Hippocampal formation (tissue), 2 donors: ENCODE measurements at places on chromosomes 12 and 14.

GRCh38 chr12:39804898-39805297 lies 185.3 kb upstream of the ABCD2 start:
- DNase-seq, result no peak

DNA sequence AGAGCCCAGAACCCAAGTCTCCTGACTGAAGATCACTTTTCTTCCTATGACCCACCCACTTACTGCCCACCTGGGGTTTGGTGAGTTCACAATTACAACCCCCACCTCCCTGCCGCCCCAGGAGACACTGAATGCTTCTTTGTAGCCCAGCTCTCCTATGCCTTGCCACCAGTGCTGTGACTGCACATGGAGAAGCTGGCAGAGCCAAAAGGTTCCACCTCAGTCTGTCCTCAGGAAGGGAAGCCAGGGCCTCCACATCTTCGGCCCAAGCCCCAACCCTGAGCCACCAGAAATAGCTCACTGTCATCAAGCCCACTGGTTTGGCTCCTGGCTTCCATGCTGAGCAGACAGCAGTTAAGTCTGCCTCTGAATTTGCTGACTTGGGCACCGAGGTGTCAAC lies 25.6 kb downstream of the OTUB2 start:
- no peak for DNase-seq

DNA sequence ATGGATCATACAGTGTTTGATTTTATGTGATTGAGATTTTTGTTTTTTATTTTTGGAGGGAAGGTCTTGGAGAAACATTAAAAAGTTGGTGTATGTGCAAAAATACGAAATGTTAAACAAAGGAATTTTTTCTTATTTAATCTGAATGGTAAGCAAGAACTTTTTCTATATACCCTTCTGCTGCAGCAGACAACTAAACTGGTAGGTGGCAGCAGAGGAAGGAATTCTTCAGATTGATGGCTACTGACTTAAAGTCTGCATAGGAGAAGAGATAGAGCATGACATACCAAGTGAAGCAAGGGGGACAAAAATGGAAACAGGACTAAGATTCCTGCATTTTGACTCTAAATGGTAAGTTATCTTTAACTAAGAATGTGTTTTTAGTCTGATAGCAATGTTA lies 42.0 kb upstream of the A2ML1 start:
- DNase-seq, result no peak

GRCh38 chr14:72284176-72284575 lies 351.9 kb downstream of the RGS6 start:
- DNase-seq, result no peak

DNA sequence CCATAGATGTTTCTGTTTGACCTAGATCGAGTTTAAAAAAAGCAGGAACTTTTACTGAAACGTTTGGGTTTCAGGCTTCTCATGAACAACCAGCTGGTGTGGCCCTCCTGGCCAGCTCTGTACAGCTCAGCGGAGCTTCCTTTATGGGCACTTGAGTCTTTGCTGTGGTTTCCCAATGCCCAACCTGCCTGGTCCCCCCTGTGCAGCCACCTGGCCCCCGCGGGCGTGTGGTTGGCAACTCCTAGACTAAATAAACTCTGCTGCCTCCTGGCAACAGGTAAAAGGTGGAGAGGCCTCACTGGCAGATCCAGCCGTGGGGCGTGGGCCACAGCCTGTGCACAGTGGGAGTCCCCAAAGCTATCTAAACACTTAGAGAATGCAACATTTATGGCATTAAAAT lies 38.7 kb downstream of the ADGRD1 start:
- DNase-seq, result no peak

GRCh38 chr14:80381807-80382363 lies 170.6 kb upstream of the DIO2 start:
- DNase-seq, result no peak

GRCh38 chr12:132275110-132275531 lies 54.3 kb downstream of the GALNT9 start:
- no peak for DNase-seq

DNA sequence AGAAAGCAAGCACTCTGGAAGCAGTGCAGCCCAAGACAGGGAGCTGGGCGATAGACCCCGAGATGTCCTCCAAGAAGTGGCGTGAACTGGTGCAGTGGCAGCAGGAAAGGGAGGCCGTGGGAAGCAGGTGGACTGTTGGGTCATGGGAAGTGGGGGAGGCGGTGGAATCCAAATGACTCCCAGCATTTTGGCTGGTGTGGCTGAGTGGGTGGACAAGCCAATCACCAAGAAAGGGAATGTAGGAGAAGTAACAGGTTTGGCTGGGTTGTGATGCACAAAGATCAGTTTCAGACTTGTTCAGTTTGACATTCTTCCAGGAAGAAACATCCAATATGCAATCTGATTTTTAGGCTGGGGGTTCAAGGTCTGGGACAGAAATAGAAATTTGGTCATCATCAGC lies 46.0 kb upstream of the KTN1 start:
- no peak for DNase-seq

- DNase-seq, result no peak
Measured at GRCh38 chr12:109588461-109589239, 15.1 kb downstream of the MVK start.

DNA sequence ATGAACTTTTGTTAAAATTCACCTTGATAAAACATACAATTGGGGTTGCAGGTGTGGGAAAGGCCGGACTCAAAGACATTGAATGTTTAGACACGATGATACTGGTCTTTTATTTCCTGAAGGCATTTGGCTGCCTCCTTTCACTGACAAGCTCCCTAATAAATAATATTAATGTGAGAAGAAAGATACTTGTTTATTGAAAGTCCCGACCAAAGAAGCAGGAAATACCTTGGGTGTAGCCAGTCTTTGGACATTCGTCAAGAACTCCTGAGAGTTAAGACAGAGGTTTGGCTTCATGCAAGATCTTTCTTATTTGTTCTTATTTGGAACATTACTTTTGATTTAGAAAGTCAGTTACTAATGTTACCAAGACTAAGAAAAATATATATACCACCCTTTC lies 1133.8 kb upstream of the SEL1L start:
- no peak for DNase-seq

DNA sequence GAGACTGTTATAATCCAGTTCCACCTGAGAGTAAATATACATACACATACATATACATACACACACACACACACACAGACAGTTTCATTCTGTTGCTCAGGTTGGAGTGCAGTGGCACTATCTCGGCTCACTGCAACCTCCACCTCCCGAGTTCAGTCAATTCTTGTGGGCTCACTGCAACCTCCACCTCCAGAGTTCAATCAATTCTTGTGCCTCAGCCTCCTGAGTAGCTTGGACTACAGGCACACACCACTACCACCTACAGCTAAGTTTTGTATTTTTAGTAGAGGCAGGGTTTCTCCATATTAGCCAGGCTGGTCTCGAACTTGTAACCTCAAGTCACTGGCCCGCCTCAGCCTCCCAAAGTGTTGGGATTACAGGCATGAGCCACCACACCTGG lies 8.9 kb upstream of the PHLDA1 start:
- DNase-seq, result no peak

GRCh38 chr14:76830556-76830955 lies 4.3 kb downstream of the LRRC74A start:
- no peak for DNase-seq

- DNase-seq, result no peak
Measured at GRCh38 chr14:92451245-92451644, 62.3 kb upstream of the RIN3 start.

GRCh38 chr12:29269706-29270408 lies 111.1 kb downstream of the ERGIC2 start:
- DNase-seq, result no peak

DNA sequence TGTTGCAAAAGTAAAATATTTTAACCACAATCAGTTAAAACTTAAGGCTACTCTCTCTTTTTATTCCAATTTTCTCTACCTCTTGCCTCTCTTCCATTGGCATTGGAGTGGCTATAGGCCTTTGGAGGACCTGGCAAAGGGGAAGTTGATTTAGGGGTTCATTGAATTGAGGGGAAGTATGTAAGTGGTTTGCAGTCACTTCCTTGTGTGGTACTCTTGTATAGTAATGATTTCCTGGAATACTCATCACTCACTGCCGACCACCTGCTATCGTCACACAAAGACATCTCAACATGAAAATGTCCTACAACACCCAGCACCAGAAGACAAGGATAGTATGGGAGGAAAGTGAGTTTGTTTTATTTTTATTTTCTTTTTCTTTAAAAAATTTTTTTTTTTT lies 45.7 kb upstream of the CPM start:
- no peak for DNase-seq

DNA sequence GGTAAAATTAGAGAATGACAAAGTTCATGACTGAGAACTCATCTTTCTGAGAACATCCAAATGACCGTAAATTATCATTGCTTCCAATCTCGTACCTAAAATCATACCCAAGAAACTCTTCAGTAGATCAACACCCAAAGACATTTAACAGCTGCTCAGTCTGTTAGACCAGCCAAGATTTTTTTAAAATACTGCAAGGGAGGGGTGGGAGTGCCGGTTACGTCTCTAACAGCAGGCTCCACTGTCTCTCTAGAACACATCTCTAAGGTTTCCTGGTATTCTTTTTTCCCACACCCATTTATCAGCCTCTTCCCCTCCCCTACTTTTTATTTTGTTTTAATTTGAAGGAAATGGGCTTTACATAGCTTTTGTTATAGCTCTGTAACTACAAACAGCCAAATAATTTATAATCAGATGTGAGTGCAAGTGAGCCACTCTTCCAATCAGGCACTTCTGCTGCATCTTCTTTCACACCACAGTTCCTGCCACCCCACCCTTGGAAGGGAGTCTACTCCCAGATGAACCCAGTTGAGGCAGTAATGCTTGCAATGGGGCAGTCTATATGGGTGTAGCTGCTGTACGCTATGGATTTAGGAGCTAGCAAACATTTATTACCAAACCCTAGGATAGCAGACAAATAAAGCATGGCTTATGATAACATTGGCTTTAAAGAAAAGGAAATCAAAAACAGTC lies 21.9 kb downstream of the PTPRB start:
- DNase-seq, result no peak

GRCh38 chr14:39343614-39344013 lies 88.6 kb downstream of the FBXO33 start:
- no peak for DNase-seq

- no peak for DNase-seq
Measured at GRCh38 chr12:3728686-3729085, 24.2 kb downstream of the CRACR2A start.

DNA sequence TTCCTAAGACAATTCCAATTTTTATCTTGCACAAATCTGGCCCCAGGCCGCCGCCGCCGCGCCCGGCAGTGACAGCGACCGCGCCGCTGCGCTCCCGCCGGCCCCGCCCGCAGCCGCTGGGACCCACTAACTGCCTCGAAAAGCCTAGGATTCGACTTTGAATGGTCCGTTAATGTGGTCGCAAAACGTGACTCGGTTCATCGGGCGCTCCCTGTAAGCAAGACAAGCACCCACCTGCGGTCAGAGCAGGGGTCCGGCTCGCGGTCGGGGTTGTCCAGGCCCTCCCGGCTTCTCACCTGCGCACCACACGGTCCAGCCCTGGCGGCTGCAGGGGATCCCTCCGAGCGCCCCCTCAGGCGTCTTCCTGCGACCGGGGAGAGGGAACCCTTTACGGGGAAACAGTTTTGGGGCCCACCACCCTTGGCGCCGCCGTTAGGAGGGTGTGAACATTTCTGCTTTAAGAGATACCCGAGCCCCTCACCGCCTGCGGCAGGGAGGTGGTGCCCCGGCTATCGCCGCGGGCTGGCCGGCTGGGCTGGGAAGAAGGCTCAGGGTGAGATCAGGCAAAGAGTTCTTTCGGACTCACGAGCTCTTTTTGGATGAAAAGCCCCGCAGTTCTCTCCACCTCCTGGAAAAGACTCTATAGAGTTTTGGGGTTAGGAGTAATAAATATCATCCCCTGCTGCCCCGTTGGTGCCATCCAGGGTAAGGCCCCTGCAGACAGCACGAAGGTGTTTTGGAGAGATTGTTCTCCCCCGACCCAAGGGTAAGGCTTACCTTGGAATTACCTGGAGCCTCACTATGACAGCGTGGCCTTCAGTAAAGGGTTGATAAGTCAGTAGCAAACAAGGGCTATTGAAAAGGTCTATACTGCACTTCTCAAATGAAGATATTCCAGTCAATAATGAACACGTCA lies 13.6 kb upstream of the FOXJ2 start:
- no peak for DNase-seq

DNA sequence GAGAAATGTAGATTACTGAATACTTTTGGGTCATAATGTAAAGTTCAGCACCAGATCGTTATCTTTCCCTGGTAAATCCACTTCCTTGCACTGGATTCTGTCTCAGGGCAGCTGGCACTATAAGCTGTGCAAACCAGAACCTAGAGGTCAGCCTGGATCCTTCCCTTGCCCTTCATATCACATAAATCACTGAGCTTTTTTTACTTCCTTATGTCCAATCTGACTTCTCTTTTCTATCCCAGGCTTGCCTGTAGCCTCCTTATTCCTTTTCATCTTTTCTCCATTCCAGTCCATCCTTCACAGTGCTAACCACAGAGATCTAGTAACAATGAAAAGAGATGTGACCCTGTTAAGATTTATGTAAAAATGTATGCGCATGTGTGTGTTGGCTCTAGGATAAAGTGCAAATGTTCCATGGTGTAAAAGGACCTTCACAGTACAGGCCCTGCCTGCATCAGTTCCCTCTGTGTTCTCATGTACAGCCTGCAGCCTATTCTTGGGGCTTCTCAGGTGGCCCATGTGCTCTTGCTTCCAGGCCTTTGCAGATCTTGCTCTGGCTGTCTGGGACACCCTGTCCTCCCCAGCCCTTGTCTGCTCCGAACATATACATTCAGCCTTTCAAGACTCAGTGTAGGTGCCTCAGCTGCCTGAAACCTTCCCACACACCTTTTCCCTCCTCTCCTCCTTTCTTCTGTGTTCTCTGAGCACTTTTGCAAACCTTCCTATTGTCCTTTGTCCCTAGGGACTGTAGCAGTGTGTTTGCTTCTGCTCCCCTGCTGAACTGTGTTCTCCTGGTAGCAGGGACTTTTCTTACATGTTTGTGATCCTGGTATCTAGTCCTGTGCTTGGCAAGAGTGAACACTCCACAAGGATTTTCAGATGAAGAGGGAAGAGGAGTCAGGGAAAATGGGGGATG lies 30.0 kb downstream of the PELI2 start:
- DNase-seq, result no peak

DNA sequence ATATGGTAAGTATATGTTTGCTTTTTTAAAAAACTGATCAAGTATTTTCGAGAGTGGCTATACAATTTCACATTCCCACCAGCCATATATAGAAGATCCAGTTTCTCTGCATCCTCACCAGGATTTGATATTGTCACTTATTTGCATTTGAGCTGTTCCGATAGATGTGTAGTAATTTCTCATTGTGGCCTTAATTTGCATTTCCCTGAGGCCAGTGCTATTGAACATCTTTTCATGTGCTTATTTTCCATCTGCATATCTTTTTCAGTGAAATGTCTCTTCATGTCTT lies 72.9 kb upstream of the VASH1 start:
- no peak for DNase-seq
